ENCODE measurements at places on chromosomes 7 and 10.

- no peak for DNase-seq
Measured at GRCh38 chr7:119256446-119257131, 1016.4 kb upstream of the KCND2 start.

DNA sequence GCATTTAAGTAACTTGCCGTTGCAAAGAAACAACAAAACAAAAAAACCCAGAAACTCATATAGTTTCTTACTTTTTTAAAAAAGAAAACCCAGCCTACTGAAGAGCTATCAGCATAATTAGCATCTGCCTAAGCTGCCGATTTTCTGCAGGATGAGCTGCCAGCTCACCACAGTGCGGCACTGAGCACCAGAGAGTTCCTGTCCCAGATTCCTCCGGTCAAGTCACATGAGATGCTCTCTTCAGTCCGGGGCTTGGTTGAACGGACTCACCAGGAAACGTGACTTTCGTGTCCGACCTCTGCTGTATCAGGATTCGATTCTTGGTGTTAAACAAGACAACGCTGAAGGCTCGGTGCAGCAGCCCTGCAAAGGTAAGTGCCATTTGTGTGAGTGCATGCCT is 3.2 kb downstream of the IDI2 start:
- DNase-seq: no peak

GRCh38 chr10:74991435-74991834 is 120.0 kb upstream of the SAMD8 start:
- no peak for DNase-seq

- DNase-seq: no peak
Measured at GRCh38 chr10:21520949-21521348, 4.5 kb downstream of the SKIDA1 start.

- no peak for DNase-seq
Measured at GRCh38 chr7:83413831-83414230, 235.1 kb downstream of the SEMA3E start.

- DNase-seq: no peak
Measured at GRCh38 chr7:25091176-25091575, 33.9 kb downstream of the CYCS start.

- DNase-seq: no peak
Measured at GRCh38 chr7:8386926-8387550, 46.4 kb upstream of the NXPH1 start.

DNA sequence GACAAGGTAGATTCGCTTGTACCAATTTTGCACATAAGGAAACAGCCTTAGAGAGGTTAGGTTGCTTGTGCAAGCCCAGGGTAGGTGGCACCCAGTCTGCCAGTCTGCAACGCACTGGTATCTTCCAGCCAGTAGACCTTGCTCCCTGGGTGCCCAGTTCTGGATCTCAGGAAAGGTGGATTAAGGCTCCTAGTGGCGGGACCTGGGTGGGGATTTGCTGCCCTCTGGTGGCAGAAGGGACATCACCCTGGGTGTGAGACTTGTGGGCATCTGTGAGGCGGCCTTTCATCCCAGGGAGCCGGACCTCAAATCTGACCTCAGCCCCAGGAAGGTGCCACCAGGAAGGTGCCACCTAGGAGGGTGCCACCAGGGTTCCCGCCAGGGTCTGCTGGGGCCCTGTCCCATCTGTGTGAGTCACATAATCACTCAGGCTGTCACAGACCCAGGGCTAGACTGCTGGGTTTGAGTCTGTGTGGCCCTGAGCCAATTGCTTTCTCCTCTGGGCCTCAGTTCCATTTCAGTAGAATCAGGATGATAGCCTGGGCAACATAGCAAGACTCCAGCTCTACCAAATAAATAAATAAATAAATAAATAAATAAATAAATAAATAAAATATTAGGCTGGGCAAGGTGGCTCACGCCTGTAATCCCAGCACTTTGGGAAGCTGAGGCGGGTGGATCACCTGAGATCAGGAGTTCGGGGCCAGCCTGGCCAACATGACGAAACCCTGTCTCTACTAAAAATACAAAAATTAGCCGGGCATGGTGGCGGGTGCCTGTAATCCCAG is 5.3 kb upstream of the PRKRIP1 start:
- peak; percentile 42 for DNase-seq

DNA sequence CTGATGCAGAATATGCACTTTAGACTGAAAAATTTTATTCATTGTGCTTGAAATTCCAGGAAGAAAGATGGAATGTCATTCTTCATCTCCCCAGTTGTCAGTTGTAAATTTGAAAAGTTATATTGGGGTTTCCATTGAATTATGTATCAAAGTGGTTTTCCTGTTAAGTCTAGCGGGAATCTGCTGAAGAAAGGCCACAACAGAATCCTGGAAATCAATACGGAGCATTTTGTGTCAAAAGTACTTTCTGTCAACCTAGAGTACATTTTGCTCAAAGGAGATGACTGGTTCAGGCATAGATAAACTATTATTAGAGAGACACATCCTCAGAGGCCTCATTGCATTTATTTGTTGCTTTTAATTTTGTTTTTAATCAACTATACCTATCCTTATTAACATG is 538.2 kb upstream of the SEMA3D start:
- DNase-seq: no peak

GRCh38 chr7:86966916-86967315 is 92.5 kb downstream of the ELAPOR2 start:
- DNase-seq: no peak

- DNase-seq: no peak
Measured at GRCh38 chr10:91311601-91312381, 91.3 kb downstream of the PCGF5 start.

- DNase-seq: no peak
Measured at GRCh38 chr10:131910663-131911314, 10.0 kb downstream of the PPP2R2D start.

DNA sequence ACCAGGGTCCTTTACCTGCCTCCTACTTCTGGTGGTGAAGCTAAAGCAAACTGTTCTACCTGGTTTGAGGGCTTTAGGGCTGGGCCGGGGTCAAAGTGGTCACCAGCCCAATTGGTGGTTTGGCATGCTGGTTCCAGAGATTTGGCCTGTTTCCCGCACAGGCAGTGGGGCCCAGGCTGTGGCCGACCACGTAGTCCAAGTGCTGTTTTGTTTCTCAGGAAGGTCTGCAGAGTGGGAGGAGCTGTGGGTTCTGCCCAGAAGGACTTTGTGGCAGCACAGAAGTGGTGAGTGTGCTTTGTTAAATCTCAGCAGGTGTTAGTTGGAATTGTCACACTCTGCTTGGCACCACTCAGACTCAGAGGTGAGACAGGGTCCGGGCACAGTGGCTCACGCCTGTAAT is 85.8 kb downstream of the MKX start:
- no peak for DNase-seq

GRCh38 chr7:129958643-129959470 is 6.1 kb upstream of the UBE2H start:
- no peak for DNase-seq

DNA sequence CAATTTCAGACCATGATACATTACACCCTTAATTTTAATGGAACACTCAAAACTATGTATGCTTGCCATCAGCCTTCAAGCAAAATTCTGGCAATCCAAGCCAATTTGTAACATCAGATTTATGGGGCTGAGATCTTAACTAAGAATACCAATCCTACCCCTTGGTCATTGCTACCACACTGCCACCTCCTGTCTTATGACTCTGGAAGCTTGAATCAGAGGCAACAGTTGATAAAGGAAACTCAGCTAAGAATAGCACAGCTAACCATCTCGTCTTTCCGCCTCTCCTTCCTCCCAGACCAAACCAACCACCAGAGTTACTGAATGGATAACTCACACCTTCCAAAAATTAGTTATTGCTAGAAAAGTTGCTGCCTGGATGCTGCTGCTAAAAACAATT is 7.4 kb downstream of the IGF2BP3 start:
- DNase-seq: no peak

DNA sequence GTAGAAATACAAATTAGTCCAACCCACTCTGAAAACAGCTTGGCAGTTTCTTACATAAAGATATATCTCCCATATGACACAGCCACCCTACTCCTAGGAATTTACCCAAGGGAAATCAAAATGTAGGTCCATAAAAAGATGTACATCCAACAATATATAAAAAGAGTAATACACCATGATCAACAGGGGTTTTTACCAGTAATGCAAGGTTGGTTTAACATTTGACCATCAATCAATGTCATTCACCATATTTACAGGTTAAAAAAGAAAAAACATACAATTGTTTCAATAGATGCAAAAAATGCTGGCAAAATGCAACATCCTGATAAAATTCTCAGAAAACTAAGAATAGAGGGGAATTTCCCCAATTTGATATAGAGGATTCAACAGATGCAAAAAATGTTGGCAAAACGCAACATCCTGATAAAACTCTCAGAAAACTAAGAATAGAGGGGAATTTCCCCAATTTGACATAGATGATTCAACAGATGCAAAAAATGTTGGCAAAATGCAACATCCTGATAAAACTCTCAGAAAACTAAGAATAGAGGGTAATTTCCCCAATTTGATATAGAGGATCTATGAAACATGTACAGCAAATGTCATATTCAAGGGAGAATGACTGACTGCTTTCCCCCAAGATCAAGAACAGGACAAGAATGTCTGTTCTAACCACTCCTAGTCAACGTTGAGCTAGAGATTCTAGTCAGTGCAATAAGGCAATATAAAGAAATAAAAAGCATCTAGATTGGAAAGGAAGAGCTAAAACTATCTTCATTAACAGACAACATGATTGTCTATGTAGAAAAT is 13.7 kb downstream of the ADAP1 start:
- DNase-seq: no peak

DNA sequence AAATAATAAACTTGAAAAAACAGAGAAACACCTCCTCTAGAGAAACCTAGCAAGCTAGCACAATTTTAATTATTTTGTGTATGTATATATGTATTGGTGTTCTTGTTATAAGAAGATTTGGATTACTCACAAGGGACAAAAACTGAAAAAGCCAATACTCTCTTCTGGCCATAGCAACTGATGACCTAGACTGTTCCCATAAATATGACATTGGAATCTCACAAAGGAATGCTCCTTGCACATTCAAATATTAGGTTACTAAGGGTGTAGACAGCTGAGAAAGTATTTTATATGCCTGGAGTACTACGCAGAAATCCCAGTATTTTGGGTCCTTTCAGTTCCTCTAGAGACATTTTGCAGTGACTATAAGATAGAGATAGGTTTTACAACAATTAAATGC is 279.4 kb downstream of the FZD1 start:
- DNase-seq: no peak

DNA sequence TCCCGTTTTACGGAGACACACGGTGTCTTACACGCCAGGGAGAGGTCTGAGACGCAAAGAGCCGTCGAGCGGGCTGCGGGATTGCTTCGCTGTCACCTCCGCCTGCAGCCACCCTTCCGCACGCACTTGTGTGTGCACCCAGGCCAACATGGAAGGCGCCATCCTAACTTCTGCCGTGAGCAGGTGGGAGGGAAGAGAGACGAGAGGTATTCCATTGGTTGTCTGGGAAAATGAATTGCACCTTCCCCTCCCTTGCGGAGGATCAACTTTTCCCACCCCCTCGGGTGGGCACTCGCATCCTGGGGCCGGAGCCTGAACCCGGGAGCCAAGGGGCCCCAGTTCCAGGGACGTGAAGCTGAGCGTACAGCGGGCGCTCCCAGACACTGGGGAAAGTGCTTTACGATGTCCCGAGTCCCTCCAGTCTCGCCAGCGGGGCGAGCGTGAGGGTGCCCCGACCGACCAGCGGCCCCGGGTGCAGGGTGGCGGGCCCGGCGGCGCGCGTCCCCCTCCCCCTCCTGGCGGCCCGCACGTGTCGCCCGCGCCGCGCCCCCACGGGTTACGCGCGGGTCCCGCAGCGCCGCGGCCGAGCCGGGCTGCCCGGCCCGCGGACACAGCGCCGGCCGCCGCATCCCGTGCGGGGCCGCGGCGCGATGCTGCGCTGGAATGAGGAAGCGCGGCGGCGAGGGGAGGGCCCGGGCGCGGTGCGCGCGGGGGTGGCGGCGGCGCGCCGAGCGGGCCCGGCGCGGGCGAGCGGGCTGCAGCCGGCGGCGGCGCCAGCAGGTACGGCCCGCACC is 984 bp upstream of the IKZF1 start:
- DNase-seq: no peak

GRCh38 chr7:94174956-94175355 is 170.8 kb upstream of the BET1 start:
- no peak for DNase-seq

DNA sequence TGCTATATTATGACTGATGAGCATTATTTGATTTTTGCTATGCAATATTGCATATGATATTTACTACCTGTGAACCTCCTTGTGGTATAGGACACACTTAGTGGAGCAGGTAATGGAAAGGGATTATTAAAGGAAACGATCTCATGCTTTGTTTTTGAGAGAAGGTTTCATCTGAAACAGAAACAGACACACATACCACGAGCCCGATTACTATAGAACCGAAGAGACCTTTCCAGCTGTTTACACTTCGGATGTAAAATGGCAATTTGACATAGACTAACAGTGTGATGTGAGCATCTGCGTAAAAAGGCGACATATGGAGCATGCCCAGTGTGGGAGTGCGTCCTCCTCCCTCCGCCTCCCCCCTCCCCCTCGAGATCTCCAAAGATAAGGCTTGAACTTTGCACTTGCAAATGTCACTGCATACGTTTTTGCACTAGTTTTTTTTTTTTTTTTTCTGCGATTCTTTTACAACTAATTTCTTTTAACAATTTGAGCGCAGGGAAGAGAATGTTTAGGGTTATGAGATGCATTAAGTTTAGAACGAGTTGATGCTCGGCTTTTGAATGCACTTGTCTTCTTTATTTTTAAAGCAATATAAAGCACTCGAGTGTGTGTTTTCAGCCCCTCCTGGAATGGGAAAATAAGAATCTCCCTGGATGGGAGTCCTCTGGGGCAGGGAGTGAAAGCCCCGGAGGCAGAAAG is 251.0 kb downstream of the NSUN6 start:
- DNase-seq: no peak

DNA sequence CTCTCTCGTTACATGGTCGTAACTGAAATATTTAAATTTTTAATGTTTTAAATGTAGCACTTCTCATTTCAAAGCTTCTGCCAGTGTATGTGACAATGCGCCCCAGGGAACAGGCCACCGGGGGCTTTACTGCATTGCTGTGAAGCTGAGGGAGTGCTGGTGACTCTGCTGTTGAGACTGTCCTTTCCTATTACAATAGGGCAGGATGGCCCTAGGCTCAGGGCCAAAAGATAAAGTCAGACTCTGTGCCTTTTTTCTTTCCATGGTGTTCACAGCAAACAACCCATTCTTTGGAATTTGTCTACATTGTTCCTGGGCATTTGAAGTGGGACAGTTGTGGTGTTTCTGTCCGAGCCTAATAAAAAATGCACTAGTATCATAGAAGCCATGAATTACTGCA is 107.3 kb downstream of the GALNT11 start:
- no peak for DNase-seq

- no peak for DNase-seq
Measured at GRCh38 chr7:11341285-11341944, 367.7 kb downstream of the PHF14 start.

GRCh38 chr10:120917521-120918250 is 66.5 kb downstream of the WDR11 start:
- DNase-seq: no peak

DNA sequence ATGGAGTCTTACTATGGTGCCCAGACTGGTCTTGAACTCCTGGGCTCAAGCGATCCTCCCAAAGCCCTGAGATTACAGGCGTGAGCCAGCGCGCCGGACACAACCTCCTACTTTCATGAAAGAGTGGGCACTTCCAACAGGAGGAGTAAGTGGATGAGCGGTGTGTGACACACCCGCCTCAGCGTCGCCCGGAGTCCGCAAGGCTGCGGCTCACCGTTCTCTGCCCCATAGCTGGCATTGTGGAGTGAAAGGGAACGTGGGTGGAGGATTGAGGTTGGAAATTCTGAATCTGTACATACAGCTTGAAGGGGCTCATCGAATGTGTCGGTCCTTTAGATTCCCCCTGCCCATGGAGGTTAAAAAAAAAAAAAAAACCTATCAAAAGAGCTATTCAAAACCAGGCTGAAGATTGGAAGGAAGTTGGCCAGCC is 524 bp upstream of the PRXL2A start:
- DNase-seq: no peak

GRCh38 chr7:134014935-134015334 is 112.2 kb upstream of the LRGUK start:
- DNase-seq: no peak

Measured in stimulated activated CD8-positive, alpha-beta memory T cell treated with anti-CD3 and anti-CD28 coated beads, Interleukin-15, amount 100 ng/mL, for 1 hour (primary cell).